ENCODE measurements at places on chromosomes 11 and 22. TPM values are rescaled to one million over a fixed set of nuclear protein-coding genes. Genes with fewer than 3 reads are reported as not detected.

The HBB gene
- 736 TPM for polyA plus RNA-seq

DNA sequence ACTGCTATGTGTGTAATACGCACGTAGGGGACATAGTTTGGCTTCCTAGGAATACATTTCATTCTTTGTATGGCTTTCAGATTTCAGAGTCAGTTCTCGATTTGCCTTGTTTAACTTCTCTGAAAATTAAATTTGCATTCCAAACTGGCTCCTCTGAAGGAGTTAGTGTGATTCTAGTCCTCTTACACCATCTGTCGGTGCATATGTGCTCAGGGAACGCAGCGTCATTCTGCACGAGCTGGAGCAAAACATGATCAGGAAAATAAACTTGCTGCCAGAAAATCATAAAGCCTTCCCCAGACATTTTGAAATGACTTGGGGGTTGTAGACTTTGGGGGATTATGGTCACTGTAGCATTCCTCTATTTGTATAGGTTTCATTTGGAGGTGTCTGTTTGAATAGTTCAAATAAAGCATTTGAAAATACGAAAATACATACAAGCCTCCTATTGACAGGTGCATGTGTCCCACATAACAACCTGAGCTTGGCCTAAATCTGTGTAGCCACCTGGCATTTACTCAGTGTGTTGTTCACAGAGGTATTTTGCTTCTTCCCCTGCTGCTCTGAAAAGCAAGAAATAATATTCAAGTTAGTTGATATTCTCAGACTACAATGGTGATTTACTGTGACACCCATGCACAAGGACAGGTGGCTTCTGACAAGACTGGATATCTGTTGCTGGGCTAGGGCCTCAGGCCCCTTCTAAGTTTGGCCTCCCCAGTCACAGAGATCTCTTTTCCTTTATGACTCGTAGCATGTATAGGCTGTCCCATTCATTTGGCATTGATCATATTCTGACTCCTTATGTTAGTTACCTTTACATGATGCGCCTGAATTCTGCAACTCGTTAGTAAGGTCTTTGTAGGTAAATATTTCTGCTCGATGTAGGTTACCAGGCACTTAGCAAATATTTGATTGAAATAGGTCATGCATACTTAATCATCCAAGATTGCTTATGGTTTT lies 81.6 kb upstream of the SORL1-AS1 start:
- no peak for DNase-seq

- no peak for DNase-seq
Observed at GRCh38 chr11:84313830-84314359, 1027.7 kb upstream of the CCDC90B start.

GRCh38 chr22:24326266-24326665 lies 55.6 kb downstream of the SPECC1L start:
- DNase-seq = no peak

DNA sequence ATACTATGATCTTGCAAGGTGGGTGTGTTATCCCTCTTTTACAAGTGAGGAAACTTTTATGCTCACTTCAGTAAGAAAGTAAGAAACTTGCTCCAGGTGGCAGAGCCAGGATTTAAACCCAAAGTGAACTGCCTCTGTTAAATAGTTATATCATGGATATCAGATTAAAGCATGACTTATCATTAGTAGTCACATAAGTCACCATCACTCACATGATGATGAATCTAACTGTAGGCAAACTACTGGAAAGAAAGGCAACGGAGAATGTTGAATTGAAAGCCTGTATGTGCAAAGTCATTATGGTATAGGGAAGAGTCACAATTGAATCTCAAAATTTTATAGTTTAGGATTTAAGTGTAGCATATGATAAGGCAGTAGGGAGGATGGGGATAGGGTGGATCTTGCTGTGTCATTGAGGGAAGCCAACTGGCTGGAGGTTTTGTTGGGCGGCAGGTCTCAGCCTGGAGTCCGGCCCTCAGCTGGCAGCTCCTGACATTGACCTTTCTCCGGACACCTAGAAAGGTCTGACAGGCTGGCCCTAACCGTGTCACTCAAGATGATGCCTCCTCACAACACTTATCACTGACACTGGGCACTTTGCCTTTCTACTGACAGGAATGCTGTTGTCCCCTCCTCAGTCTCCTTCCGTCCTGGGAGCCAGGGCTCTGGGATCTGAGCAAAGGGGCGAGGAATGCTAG lies 98.3 kb downstream of the EMSY start:
- no peak for DNase-seq

All from immature natural killer cell (primary cell).